ENCODE measurements at places on chromosomes 2 and 18. TPM values are rescaled to one million over a fixed set of nuclear protein-coding genes. Genes with fewer than 3 reads are reported as not detected.

Gene DSG2
- 77.6 TPM for total RNA-seq

Gene ATP6V1C2
- total RNA-seq, result not detected

Gene SLC4A5
- 0.29 TPM for total RNA-seq

DNA sequence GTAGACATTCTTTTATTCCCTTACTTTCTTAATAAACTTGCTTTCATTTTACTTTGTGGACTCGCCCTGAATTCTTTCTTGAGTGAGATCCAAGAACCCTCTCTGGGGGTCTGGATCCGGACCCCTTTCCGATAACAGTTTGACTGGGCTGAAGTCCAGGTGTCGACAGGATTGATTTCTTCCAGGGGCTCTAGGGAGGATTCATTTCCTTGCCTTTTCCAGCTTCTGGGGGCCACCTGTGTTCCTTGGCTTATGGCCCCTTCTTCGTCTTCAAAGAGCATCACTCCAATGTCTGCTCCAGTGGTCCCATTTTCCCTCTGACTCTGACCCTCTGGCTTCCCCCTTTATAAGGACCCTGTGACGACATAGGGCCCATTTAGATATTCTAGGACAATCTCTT, 67.5 kb downstream of the COPS8 start:
- no peak for DNase-seq

DNA sequence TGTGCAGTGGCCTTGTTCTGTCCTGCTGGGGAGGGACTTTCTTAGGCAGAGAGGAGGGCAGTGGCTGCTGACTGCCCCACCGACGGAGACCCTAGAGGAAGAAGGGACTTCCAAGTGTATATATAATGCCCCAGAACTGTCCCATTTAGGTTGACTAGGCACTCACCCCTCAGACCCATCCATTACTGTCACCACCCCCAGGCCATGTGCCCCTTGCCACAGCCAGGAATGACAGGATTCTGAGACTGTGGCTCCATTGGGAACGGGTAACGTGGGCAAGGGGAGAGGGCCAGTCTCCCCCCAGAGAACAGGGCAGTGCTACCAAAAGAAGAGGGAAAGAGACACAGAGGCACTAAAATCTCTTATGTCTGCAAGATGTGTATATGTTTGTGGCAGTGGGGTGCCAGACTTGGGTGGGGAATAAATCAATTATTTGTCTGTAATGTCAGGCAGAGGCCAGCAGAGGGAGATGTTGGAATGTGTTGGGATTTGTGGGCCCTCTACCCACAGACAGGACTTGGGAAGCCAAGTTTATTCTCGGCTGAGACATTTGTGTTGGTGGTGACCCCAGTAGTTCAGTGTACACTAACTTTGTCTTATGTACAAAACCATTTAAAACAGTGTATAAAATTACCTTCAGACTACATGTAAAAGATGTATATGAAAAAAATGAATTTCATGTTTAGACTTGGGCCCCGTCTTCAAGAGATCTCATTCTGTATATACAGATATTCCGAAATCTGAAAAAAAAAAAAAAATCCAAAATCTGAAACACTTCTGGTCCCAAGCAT, 24.0 kb upstream of the TMEM37 start:
- no peak for DNase-seq

DNA sequence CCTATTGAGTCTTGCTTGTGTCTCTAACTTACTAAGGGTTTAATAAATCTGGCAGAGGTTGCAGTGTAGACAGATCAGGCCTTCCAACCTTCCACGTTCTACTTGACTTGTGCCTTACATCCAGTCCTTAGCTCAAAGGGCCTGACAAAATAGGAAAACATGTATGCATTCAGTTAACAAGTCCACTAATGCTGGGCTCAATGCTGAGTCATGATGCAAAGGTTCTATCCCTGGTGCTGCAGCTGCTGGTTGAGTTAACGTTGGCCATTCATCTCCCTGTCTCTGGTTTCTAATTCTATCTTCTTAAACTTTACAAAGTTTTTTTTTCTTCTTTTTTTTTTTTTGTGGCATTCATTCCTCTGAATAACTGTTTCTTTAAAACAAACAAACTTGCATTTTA, 46.3 kb upstream of the ITGB6 start:
- no peak for DNase-seq

DNA sequence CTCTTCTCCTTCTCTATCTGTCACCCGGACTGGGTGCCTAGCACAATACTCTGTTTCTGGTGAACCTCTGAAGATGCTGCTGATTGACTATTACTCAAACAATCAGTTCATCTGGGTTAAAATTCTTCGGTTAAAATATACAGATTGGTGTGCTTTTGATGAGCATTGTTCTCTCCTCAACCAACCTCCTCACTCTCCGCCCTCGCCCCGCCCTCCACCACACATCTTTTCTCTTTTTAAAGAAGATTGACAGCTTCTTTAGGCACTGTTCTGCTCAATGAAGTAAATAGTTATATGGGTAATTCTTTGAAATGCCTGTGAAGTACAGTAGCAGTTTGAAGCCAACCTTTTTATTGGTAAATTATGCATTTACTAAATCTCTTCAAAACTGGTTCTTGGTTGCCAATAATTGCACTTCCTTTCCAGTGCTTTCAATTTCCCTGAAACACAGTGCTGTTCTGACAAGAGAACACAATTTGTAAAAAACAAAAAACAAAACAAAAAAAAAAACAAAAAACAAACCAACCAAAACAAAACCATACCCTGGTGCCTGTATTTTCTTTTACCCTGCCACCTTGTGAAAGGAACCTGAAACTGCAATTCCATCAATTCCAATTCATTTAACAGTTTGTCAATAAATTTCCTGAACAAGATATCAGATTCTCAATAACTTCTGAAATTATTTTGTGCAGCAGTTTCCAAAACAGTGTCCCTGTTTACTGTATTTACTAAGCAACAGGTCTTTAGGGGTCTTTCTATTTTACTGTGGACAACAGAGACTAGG, 188.6 kb downstream of the LRP1B start:
- DNase-seq, result no peak

All from right cardiac atrium (tissue), 5 donors.